ENCODE measurements at places on chromosomes 4 and X.
A peak's percentile ranks its signal among the peaks of the same experiment; 100 is the strongest.

- DNase-seq: no peak
Measured at GRCh38 chrX:133544115-133544514, 128.8 kb upstream of the GPC4 start.

DNA sequence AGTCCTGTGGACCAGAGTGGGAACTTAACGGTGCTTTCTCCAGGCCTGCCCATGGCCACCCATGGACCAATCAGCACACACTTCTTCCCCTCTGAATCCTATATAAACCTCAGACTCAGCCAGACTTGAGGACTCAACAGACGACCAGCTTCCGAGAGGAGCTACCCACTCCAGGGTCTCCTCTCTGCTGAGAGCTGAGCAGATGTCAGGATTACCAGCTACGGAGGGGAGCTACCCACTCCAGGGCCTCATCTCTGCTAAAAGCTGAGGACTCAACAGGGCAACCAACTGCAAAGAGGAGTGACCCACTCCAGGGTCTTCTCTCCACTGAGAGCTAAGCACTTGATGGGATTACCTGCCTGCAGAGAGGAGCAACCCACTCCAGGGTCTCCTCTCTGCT, 80.0 kb upstream of the DDX60 start:
- no peak for DNase-seq

- no peak for DNase-seq
Measured at GRCh38 chr4:147138171-147138570, 192.5 kb upstream of the TTC29 start.

- no peak for DNase-seq
Measured at GRCh38 chr4:114041117-114041475, 61.6 kb upstream of the ARSJ start.

- no peak for DNase-seq
Measured at GRCh38 chr4:187436251-187436650, 559.3 kb upstream of the ZFP42 start.

DNA sequence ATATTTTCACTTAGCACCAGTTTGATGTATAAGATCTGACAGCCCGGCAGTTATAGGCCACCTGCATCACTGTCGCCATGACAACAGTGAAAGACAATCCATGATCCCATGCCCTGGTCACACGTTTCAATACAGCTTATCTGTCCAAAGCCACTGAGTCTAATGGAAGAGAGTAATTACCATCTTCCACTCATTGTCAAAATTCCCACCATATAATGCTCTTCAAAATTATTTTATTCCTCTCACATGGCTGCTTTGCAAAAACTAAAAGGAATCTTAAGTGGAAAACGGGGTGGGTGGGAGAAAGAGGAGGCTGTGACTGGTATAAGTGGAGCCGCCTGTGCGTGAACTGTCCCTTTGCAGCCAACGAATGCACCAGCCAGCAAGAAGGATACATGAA, 44.2 kb downstream of the MAML3 start:
- no peak for DNase-seq

DNA sequence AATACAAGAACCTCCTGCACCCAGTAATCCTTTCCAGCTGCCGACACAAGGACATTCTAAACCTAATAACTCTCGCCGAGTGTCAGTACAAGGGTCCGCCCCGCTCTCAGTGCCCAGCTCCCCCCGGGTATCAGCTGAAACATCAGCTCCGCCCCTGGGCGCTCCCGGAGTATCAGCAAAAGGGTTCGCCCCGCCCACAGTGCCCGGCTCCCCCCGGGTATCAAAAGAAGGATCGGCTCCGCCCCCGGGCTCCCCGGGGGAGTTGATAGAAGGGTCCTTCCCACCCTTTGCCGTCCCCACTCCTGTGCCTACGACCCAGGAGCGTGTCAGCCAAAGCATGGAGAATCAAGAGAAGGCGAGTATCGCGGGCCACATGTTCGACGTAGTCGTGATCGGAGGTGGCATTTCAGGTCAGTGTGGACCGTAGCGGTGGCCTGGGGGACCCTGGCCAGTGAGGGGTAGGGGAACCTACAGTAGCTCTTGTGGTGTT, at the start of gene MAOA:
TSS of gene MAOA (plus strand) at position 295 of the 490 bp plus-strand sequence. CDS start at position 338, 43 bp downstream.
- DNase-seq: peak; percentile 8

GRCh38 chr4:19941434-19941833, 310.3 kb upstream of the SLIT2 start:
- DNase-seq: no peak
